Pulmonary artery endothelial cell (primary cell): ENCODE measurements at places on chromosomes 16 and 17. TPM values are rescaled to one million over a fixed set of nuclear protein-coding genes. Genes with fewer than 3 reads are reported as not detected.

The ASB16 gene
- not detected in 2 replicates for total RNA-seq

The ARHGAP27 gene
- 12.2 and 13.9 TPM in 2 replicates for total RNA-seq

The RNF227 gene
- total RNA-seq = 0.86 and 1.2 TPM in 2 replicates

The GDPD3 gene
- 0.53 and 0.81 TPM in 2 replicates for total RNA-seq

The CD300H gene
- not detected in 2 replicates for total RNA-seq

The CSF3 gene
- total RNA-seq = 0.92 and 1.8 TPM in 2 replicates

GRCh38 chr17:12721581-12721980, 55.9 kb downstream of the MYOCD start:
- DNase-seq = no peak

DNA sequence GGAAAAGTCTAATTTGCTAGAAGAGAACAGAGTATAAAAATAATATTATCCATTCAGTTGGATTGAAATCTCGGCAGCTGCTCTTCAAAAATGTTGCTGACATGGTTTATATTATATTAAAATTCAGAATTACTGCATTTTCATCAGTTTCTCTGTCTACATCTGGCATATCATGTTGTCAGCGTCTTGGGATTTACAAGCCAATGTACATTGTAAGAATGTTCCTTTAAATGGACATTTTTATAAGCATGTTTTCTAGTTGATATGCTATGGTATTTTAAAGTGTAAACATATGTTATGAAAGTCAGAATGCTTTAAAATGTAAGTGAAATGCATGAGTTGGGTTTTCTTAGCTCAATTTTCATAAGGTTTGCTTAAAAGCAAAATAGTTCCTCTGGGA, 528.1 kb upstream of the CDH8 start:
- no peak for DNase-seq

GRCh38 chr16:23771642-23772041, 16.8 kb downstream of the CHP2 start:
- no peak for DNase-seq

DNA sequence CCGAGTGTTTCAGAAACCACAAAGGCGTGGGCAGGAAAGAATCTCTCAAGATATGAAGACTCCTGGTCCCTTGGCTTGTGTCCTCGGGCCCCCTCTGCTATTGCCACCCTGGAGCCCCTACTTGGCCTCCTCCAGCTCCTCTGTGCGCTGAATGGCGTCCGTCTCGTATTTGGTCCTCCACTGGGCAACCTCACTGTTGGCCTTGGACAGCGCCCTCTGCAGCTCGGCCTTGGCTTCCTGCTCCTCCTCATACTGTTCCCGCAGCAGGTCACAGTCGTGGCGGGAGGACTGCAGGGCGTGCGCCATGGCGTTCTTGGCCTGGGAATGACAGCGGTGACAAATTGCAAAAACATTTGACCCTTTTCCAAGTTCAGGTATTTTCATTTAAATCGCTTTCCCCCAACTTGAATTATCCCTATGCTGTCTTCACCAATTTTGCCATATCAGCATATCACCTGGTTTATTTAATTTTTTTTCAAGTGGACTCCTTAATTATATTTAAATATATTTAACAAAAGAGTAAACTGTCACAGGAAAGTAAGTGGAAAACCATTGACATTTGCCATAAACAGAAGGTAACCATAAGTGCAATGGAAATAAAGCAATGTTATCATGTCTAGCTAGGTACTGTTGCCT, 59.7 kb downstream of the MYH13 start:
- no peak for DNase-seq

GRCh38 chr16:88527186-88527936, 42.8 kb upstream of the ZC3H18 start:
- DNase-seq = no peak

- no peak for DNase-seq
Observed at GRCh38 chr16:81880816-81881215, 101.7 kb downstream of the PLCG2 start.

GRCh38 chr16:89290887-89291286, 73.4 kb downstream of the ZNF778 start:
- no peak for DNase-seq

GRCh38 chr16:78761427-78761826, 662.0 kb downstream of the WWOX start:
- no peak for DNase-seq

- DNase-seq = no peak
Observed at GRCh38 chr17:46028981-46029565, 30.0 kb downstream of the STH start.

DNA sequence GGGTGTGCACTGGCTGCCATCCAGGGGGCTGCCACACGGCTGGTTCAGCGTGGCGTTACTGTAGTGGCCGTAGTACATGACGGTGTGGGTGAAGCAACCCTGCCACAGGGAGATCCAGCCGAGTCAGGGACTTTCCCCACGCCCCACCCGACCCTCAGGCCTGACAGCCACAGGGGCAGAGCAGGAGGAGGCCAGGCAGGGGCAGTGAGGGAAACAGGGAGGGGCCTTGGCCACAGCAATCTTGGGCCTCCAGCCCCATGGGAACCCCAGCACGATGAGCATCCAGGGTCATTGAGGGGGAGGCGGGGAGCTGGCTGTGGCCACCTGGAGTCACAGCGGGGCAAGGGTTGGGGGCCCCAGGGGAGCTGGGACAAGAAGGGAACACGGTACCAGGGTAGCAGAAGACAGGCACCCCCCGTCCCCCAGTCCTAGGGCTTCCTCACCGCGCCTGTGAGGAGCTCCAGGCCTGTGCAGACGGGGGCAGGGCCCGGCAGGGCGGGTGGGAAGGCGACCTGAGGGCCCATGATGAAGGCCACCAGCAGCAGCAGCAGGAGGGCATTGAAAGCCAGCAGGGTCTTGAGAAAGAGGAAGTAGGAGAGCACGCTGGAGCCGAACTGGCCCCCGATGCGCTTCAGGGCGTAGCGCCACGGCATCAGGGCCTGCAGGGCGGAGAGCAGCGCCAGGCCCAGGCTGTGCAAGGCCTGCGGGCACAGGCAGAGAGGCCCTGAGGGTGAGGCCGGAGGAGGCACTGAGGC, 4.3 kb downstream of the TMC6 start:
- no peak for DNase-seq
